ENCODE measurements at places on chromosomes 11 and 22.

DNA sequence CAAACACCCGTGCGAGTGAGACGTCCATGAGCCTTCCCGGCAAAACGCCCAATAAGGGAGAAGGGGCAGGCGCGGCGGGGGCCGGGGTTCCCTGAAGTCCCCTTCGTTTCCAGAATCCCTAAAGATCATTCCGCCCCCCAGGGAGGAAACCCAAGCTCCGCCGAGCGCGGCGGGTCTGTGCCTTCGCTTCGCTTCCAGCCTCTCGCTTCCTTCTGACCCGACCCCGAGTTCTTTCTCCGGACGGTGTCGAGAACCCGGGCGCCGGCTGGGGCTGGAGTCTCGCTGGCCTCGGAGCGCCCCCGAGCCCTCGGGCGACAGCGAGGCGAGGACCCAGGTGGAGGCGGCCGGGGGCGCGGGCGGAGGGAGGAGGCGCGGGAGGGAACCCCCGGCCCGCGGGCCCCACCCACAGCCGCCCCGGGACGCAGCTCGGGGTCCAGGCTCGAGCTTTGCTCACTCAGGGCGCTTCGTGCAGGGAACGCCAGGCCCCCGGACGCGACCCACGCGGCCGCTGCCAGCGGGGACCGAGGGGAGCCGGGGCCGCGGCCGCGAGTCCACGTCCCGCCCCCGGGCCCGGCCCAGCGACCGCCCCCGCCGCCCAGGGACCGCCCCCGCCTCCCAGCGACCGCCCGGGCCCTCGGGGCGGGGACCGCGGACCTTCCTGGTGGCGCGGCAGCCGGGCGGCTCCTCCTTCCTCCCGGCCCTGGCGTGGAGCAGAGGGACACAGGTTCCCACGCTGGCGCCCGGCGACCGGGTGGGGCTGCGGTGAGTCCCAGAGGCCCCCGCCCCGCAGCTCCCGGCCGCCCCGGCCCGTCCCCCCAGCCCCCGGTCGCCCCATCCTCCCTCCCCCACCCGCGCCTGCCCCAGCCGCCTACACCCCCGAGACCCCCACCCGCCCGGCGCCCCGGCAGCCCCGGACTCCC lies at the start of gene PGGHG:
PGGHG (plus strand) TSS at position 649 of the 920 bp plus-strand sequence. CDS start 691 bp downstream, outside the sequence.
- peak; percentile 21 for DNase-seq

DNA sequence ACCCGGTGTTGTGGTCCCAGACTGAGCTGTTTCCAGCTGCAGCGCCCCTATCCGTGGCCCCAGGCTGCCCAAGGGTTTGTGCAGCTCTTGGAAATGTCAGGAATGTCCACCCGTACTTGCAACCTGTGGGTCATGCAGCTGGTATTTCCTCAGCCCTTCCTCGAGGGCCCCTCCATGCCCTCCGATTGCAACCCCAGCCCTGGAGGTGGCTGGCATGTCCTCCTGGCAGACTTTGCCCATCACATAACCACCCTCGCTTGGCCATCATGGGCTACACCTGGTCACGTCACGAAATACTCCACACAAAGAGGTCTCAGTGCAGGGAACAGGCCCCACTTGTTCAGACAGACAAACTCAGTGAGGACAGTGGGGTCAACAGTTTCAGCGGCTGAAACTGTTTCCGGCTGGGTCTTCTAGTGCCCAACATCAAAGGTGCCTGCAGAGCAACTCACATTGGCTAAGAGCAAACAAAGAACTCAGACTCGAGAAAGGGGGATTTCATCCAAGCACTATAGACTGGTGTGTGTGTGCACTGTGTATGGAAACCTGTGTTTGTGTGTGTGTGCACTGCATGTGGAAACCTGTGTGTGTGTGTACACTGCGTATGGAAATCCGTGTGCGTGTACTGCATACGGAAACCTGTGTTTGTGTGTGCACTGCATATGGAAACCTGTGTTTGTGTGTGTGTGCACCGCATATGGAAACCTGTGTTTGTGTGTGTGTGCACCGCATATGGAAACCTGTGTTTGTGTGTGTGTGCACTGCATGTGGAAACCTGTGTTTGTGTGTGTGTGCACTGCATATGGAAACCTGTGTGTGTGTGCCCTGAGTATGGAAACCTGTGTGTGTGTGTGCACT lies 72.8 kb upstream of the CCND1 start:
- DNase-seq = no peak

- DNase-seq = no peak
Measured at GRCh38 chr11:78032090-78032489, 9.0 kb upstream of the KCTD14 start.

DNA sequence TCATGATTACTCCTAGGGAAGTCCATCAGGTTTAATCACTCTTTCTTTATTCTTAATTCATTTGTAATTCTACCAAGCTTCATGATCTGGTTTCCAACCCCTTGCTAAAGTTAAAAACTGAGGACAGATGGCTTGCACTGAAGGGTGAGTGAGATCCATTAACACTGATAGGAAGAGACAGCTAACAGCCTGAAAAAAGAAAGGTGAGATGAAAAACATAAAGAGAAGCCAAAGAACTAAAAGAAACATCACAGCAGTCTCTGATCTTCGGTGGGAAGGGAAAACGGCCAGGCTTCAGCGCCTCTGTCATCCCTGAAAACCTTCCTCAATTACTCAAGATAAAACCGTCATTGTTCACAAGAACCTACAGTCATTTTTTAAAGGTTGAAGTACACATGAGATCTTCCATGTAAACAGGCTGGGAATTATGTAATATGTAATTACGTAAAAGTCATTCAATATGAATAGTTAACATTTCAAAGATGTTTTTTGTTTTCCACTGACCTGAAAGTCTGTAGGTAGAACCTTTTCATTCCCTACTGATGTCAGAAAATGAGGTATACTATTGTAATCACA lies 41.3 kb downstream of the VSIG10L2 start:
- no peak for DNase-seq

DNA sequence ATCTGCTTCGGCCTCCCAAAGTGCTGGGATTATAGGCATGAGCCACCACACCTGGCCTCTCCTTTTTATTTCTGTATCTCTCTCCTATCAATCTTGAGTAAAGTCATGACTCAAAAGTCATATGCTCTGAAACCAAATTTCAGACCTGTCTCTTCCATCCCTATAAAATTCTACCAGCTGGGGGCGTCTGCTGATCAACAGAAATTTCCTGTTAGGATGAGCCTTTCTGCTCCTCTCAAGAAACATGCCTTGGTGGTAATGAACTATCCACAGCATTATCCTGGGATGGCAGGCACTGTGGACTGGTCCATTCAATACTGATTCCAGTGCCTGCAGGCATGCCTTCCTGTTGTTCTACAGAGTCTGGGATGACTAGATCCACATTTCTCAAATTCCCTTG lies 472.6 kb downstream of the NELL1 start:
- DNase-seq = peak; percentile 38

GRCh38 chr11:78256962-78257361 lies 68.2 kb downstream of the USP35 start:
- DNase-seq = no peak

GRCh38 chr11:16186680-16187079 lies 169.7 kb downstream of the SOX6 start:
- DNase-seq = no peak

Data from NCI-H2081 (cell line).